Hematopoietic multipotent progenitor cell treated with erythropoietin and hydrocortisone succinate and interleukin-3 and kit ligand, for 6 days (in vitro differentiated cells): ENCODE measurements at places on chromosomes 6 and 20.
A peak's percentile ranks its signal among the peaks of the same experiment; 100 is the strongest.

- DNase-seq = no peak
Observed at GRCh38 chr20:60087563-60088105, 129.4 kb downstream of the CDH26 start.

DNA sequence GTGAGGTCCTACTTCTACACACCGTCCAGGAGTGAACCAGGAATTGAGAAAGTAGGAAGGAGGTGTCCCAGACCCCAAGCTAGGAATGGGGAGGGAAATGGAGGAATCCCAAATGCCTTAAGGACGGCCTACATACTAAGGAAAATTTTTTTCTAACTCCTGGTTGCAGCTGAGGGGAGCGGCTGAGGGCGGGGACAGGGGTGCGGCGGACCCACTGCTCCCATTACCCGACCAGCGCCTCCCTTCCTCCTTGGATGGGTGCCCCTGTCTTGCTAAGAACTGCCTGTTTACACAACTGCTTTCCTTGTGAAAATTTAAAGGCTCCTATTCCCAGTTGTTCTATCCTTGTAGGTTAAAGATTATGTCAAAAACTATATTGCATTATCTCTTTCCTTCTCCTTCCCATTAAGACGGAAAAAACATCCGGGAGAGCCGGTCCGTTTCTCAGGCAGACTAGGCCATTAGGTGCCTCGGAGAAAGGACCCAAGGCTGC lies 699 bp upstream of the HSPA1B start:
- DNase-seq = peak; percentile 91

GRCh38 chr6:39937686-39938333 lies 3.5 kb upstream of the MOCS1 start:
- DNase-seq = no peak

- DNase-seq = peak; percentile 82
Observed at GRCh38 chr6:129749749-129750120, 39.8 kb upstream of the ARHGAP18 start.

DNA sequence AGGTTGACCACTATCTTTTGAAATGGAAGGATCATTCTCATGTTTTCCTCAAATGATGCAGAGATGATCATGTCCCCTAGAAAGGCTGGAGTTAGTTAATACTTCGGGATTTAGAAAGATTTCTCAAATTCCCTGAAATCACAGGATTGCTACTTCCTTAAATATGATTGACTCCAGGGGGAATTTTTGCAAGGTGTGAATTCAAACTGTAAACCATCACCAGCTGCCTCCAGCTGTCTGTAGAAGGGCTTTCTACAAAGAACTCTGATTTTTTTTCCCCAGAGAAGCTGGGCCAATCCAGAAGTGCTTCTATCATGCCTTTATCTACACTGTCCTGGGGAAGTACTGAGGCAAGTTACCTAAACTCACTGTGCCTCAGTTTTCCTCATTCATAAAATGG lies 114.5 kb downstream of the EDN1 start:
- DNase-seq = no peak

DNA sequence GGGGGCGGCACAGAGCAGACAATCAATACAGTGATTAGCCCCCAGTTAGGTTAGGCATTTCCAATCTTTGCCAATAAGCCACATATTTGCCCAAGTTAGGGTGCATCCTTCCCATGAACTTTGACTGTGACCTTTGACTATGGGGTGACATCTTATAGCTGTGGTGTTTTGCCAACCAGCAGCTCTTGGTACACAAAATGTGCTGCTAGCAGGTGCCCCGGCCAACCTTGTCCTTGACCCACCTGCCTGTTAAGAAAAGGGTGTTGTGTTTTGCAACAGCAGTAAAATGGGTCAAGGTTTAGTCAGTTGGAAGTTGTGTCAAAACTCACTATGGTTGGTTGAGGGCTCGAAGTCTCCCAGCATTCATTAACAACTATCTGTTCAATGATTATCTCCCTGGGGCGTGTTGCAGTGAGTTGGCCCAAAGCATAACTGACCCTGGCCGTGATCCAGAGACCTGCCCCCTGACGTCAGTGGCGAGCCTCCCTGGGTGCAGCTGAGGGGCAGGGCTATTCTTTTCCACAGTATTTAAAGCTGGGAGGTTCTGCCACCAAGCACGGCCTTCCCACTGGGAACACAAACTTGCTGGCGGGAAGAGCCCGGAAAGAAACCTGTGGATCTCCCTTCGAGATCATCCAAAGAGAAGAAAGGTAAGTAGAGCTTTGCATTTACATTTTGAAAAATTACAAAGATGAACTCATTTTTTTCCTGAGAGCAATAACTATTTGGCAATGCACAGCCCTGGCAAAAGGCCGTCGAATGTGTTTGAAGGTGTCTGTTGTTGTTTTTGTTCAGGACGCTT lies at the start of gene PCK1:
Gene PCK1, plus strand, starts transcription at position 557 of the 802 bp plus-strand sequence. CDS start 302 bp downstream, outside the sequence.
- peak; percentile 91 for DNase-seq

DNA sequence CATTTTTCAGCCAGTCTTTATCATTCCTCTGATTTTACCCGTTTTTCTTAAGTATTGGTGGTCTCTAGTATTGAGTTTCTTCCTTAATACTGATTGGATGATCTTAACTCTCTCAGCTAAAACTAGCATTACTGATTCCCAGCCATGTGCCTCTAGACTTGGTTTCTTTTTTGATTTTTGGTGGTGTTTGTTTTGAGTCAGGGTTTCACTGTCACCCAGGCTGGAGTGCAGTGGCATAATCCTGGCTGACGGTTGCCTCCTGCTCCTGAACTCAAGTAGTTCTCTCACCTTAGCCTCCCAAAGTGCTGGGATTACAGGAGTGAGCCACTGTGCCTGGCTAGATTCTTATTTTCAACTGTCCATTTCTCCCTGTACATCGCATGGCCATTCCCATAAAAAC lies 24.9 kb downstream of the DPPA5 start:
- DNase-seq = no peak

DNA sequence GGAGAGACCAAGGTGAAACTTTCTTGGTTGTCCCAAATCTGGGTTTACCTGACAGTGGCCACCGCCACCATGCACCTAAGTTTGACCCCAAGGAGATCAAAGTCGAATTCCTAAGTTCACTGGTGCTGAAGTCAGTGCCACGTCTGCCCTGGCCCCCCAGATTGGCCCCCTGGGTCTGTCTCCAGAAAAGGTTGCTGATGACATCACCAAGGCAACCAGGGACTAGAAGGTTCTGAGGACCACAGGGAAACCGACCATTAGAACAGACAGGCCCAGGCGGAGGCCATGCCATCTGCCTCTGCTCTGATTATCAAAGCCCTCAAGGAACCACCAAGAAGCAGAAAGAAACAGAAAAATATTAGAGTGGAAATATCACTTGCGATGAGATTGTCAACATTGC lies 91.2 kb downstream of the DLL1 start:
- DNase-seq = no peak

DNA sequence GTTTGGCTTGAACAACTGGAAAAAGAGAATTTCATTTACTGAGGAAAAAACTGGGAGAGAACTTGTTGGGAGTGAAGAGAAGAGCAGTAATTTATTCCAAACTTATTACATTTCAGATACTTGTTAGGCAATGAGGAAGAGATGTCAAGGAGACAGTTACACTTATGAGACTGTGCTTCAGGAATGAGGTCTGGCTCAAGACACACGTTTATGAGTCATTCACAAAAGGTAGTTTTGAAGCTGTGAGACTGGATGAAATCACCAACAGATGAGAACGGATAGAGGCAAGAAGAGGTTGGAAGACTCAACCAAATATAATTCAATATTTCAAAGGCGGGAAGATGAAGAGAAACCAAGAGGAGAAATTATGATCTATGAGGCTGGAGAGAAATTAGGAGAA lies 70.6 kb upstream of the DEFB112 start:
- DNase-seq = no peak

GRCh38 chr6:166540631-166541331 lies 45.7 kb downstream of the RAMACL start:
- no peak for DNase-seq

GRCh38 chr6:168182366-168182765 lies 103.4 kb upstream of the FRMD1 start:
- DNase-seq = no peak

DNA sequence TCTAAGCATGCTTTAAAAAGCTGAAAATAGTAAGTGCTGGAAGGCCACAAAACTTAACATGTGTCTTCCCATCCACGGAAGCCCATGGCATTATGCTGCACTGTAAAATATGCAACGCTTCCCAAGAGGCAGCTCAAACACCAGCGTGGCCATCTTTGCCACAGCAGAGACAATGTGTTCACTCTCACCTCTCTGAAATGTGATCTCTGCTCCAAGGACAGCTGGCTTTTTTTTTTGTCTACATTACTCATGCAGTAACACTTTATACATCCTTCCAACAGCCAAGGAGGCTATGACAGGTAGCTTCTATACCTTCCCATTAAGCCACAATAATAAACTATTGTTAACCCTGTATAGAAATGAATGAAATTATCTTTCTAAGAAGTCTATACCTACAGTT lies 49.2 kb downstream of the BLOC1S5 start:
- no peak for DNase-seq

DNA sequence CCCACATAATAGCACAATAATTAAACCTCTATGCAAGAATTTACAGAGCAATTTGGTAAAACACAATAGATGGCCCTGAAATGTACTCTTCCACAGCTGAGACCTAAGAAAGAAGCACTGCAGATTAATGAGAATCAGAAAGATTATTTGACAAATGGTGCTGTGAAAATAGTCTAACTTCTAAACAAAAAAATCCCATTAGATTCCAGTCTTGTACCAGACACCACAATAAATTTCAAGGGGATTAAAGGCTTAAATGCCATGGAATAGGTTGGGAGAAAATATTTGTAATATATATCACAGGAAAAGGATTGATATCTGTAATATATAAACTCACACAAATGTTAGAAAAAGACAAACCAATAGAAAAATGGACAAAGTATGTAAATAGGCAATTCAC lies 14.4 kb downstream of the TMEM244 start:
- DNase-seq = no peak

DNA sequence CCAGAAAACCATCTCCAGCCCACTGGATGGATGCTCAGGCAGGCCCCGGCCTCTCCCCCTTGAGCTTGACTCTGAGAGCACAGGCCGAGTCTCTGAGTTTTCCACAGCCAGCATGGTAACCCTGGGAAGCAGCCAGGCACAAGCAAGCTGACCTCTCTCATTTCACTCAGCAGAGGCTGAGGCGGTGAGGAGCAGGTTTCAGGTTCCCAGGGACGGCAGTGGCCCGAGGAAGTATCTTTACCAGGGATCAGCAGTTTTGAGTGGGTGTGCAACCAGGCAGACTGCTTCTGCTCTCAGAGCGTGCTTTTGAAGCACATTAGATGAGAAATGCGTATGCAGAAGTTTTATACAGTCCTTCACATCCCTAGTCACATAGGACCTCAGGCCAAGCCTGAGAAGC lies 12.6 kb downstream of the HCK start:
- DNase-seq = no peak

DNA sequence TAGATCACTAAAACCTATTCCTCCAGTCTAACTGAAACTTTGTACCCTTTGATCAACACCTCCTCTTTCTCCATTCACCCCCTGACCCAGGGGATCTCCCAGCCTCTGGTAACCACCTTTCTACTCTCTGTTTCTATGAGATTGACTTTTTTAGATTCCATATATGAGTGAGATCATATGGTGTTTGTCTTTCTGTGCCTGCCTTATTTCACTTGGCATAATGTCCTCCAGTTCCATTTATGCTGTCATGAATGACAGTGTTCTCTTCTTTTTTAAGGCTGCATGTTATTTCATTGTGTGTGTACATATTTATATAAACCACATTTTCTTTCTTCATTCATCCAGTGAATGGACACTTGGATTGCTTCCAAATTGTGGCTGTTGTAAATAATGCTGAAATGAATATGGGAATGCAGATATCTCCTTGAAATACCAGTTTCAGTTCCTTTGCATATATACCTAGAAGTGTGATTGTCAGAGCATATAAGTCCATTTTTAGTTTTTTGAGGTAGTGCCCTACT lies 57.7 kb downstream of the DHX35 start:
- DNase-seq = no peak

GRCh38 chr6:45801471-45802289 lies 214.0 kb downstream of the CLIC5 start:
- no peak for DNase-seq

GRCh38 chr20:31968291-31969126 lies 558 bp downstream of the XKR7 start:
- peak; percentile 84 for DNase-seq

DNA sequence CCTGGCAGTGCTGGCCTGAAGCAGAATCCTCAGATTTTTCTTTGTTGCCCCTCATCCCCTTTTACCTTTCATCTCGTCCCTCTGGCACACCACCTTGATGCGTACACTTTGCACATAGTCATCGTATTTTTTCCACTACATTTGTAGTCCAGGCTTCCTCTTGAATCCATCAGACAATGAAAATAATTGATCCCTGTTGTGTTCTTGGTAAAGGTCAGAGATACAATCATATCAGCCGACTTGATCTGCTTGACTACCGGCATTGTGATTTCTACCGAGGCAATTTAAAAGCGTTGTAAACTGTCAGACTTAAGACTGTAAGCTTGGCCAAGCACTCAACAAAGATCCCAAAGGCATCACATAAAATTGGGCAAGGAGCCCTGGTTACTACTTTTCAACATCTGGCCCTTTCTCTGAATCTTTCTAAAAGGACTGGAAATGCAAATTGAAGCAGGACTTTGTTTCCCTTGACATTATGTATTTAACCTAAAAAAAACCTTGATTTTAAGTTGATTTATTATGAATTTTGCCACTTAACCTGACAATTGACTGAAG lies 512.6 kb downstream of the LMBRD1 start:
- DNase-seq = no peak

- no peak for DNase-seq
Observed at GRCh38 chr20:37500311-37500710, 20.7 kb upstream of the NNAT start.

DNA sequence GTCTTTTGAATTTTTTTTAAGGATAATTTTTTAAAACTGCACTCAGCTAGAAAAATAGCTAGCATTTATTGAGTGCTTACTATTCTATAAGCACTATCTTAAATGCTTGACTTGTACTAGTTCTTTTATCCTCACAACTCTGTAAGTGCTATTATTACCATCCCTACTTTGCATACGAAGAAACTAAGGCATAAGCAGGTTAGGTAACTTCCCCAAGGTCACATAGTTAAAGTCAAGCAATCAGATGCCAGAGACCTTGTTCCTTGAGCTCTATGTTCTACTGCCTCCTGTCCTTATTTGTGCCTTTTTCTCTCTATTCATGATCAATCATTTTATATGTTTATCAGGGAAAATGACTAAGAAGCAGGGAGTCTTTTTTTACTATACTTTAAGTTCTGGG lies 65.0 kb downstream of the GCLC start:
- DNase-seq = no peak

- no peak for DNase-seq
Observed at GRCh38 chr20:37257988-37258387, 3.6 kb downstream of the GHRH start.

- no peak for DNase-seq
Observed at GRCh38 chr6:125966569-125966968, 10.0 kb downstream of the HINT3 start.

DNA sequence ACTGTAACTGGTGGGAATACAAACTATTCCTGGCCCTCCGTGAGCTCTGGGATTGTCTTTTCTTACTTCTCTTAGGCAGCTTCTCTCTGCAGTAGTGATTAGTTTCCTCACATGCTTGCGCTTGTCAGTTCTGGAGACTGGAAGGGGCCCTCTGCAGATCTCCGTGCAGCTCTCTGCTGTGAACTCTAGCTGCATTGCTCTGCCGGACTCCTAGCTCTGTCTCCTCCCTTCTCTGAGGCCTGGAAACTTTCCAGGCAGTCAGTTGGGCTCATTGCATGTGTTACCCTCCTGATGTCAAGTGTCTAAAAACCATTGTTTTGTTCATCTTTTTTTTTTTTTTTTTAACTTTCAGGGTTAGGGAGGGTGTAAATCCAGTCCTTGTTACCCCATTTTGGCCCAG lies 102.3 kb downstream of the CTNNBL1 start:
- peak; percentile 12 for DNase-seq
